ENCODE measurements at places on chromosomes 1 and 21.

- peak; percentile 28 for DNase-seq
Measured at GRCh38 chr1:8875216-8875861, 3.1 kb downstream of the ENO1 start.

GRCh38 chr1:60149251-60149650 lies 75.7 kb upstream of the C1orf87 start:
- DNase-seq = no peak

GRCh38 chr1:97254731-97255463 lies 533.3 kb downstream of the PTBP2 start:
- no peak for DNase-seq

- DNase-seq = no peak
Measured at GRCh38 chr1:223718850-223719249, 6.5 kb downstream of the CAPN2 start.

- DNase-seq = no peak
Measured at GRCh38 chr1:84208935-84209334, 64.9 kb downstream of the PRKACB start.

DNA sequence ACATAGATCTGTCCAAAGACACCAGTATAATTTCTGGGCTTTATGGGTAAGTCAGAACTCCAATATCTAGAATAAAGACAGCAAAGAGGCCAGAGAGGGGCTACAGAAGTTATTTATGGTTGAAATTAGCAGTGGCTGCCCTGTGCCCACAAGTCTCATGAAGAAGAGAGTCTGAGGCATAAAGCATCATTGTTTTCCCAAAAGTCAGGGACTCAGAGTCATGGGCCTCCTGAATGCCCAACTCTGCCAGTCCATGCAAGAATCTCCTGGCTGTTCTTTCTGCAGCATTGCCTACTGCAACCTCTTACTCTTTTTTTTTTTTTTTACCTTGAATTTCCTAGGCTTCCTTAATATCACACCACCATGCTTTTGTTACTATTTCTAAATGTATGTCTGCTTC lies 49.6 kb downstream of the PLPP3 start:
- DNase-seq = no peak

DNA sequence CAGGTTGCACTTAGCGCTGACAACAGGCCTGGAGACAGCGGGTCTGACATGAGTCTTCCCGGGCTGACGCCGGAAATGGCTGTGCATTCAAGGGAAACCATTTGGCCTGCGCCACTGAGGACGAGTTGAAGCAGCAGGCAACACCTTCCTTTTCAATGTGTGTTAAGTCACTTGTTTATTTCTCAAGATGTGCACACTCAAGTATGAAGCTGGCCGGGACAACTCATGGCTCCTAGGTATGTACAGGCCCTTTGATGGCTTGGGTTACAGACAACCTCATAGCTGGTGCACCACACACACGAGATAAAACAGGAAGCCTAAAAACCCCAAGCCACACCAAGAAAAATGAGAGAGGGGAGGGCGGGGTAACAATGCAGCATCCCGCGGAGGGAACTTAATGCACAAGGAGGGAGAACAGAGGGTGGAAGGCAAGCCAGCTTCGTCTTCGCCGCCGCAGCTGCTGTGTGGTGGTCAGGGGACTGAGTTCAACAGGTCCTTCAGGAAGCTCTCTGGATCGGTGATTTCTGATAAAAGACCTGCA lies 118.0 kb upstream of the IFFO2 start:
- no peak for DNase-seq

DNA sequence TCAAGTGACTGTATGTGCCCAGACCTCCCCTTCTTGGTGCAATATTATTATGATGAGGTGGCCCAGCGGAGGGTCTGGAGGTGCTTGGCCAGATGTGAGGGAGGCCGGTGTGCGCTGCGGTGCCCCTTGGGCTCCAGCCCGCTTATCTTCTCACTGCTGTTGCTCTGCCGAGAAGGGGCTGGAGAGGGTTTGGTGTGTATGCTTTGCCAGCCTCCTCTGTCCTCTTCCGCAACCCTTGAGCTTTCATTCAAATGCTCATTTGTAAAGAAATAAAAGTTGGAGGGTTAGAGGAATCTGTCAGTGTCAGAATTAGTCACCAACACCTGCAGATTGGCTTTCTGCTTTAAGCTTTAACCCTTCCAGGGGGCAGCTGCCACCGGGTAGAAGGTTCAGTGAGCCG lies 19.7 kb downstream of the RNF220 start:
- no peak for DNase-seq

DNA sequence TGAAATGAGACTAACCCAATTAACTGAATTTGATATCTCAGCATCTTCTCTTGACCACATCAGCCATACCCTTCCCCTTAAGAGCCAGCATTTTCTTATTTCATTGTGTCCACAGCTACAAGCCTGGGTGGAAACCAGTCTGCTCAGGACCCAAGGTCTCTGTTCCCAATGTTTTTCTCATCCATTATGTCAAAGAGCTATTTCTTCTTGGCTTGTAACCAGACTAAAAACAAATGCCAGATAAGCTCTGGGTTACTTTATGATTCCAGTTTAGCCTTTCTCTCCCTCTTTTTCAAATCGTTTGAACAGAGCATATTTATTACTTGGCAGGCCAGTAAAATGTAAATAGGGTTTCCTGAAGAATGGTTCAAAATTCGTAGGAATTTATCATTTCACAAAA lies 109.3 kb upstream of the SPATA6 start:
- no peak for DNase-seq

GRCh38 chr21:38807986-38808385 lies 2.3 kb downstream of the ETS2 start:
- DNase-seq = no peak

GRCh38 chr1:201493757-201494617 lies 12.9 kb downstream of the CSRP1 start:
- DNase-seq = no peak

- DNase-seq = no peak
Measured at GRCh38 chr1:221961532-221962292, 219.8 kb upstream of the DUSP10 start.

DNA sequence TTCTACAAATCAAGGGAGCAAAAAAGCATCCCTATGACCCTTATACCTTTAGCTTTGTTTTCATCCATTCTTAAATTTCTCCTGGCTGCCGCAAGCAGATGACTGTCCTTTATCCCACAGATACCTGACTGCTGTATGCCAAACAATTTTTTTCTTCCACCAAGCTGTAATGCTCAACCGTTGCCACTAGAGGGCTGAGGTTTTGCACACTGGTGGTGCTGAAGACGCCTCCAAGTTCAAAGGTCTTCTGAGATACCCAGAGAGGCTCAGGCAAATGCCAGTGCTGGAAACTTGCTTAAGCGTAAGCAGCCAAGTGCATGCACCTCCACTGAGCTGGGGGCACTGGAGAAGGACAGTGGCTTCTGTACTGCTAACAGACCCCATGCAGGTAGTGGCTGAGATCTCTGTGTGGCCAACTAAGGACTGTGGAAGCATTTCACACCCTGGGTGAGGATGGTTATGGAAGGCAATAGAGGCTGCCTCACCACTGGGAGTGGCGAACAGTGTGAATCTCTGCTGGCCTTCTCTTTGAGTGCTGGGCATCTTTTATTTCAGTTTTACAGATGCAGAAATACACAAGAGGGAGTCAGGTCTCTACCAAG lies 28.5 kb downstream of the CNIH3 start:
- DNase-seq = no peak

- no peak for DNase-seq
Measured at GRCh38 chr1:160665330-160666078, 18.7 kb upstream of the SLAMF1 start.

DNA sequence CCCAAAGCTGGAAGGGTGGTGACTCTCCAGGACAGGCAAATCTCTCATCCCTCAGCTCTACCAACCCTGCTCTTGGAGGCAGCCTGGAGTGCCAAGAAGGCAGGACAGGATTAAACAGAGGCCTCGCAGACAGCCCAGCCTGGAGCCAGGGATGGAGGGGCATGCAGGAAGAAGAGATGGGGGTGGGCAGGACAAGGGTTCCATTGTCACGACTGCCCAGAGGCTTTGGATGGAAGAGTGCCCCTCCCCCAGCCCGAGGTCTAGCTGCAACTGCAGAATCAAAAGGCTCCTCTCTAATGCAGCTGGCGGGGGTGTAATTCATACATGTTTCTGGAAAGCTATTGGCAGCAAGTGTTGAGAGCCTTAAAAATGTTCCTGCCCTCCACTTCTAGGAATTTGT lies 8.8 kb downstream of the RAB7B start:
- peak; percentile 70 for DNase-seq

DNA sequence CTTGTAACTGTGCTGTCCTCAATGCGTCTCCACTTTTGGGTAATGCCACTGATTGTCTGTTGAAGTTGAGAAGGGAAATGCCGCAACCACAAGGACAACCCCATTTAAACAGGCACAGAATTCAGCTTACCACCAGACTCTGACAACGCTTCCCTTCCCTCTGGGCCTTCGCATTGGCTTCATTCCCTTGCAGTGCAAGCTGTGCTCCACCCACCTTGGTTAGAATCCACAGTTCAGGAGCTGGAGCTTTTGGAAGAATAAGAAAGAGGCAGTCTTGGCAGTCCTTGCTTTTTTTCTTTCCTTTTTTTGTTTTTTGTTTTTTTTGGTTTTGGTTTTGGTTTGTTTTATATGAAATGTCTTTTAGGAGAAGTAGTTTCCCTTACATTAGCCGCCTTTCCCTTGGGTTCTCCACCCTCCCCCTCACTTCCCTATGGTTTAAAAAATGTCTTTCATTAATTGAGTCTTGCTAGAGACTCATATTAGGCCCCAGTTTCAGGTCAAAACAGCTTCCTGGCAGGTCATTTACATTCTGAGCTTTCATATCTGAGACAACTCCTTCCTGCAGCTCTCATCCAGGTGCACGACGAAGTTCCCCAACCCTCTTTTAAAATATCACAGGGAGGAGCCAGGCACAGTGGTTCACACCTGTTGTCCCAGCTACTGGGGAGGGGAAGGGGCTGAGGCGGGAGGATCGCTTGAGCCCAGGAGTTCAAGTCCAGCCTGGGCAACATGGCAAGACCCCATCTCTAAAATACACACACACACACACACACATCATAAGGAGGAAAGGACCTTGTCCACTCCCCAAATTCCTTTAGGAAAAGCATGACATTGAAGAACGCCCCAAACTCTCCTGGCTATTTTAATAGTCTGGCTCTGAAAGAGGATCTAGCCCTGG lies 20.7 kb upstream of the LAX1 start:
- no peak for DNase-seq

DNA sequence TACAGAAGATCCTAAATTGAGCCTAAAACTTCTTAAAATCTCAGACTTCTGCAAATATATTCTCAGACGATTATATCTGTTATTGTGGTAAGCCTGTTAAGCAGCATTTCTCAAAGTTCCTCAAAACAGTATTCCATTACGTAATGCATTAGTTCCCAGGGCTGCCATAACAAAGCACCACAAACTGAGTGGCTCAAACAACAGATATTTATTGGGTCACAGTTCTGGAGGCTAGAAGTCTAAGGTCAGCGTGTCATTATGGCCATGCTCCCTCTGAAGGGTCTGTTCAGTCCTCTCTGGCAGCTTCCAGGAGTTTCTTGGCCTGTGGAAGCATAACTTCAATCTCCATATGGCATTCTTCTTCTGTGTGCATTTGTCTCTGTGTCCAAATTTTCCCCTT lies 103.5 kb upstream of the ST6GALNAC5 start:
- DNase-seq = no peak

GRCh38 chr1:117347907-117348306 lies 19.3 kb upstream of the MAN1A2 start:
- no peak for DNase-seq

GRCh38 chr1:190439447-190439846 lies 38.2 kb downstream of the BRINP3 start:
- no peak for DNase-seq

- DNase-seq = no peak
Measured at GRCh38 chr1:53959664-53960250, 13.6 kb downstream of the LRRC42 start.

DNA sequence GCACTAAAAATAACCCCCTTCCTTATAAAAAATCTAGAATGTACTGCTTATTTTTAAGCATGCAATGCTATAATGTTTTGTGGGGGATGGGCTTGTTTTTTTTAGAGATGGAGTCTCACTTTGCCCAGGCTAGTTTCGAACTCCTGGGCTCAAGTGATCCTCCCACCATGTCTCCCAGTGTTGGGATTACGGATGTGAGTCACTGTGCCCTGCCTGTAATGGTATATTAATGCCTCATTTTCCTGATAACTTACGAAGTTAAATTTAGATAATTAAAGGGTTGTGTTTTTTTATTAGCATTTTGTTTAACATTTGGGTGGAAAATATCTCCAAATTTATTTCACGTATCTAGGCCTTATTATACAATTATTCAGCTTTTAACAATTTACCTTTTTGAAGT lies 6.5 kb downstream of the RNF11 start:
- DNase-seq = no peak

DNA sequence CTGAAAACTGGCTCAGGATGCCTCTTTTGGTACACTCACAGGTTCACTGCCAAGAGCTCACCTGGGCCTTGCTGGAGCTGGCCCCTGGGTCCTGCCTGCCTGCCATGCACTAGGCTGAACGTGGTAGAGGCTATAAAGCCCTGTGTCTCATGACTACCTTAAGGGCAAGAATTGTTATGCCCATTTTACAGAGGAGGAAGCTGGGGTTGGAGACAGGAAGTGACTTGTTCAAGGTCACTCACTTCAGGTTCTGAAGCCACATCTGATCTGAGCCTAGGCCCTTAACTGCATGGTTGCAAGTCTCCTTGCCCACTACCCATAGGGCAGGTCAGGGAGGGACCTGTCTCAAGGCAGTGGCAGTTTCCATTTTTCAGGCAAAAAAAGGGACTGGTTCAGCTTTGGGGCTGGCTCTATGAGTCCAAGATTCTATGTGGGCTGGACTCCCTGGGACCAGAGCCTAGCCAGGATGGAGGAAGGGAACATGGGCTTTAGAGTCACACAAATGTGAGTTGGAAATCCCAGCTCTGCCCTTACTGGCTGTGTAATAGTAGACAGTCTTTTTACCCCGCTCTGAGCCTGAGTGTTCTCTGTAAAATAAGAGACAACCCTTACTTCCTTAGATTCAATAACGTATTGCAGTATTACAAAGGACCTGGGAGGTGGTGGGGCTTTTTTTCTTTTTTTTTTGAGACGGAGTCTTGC lies 7.8 kb downstream of the STK40 start:
- DNase-seq = no peak

DNA sequence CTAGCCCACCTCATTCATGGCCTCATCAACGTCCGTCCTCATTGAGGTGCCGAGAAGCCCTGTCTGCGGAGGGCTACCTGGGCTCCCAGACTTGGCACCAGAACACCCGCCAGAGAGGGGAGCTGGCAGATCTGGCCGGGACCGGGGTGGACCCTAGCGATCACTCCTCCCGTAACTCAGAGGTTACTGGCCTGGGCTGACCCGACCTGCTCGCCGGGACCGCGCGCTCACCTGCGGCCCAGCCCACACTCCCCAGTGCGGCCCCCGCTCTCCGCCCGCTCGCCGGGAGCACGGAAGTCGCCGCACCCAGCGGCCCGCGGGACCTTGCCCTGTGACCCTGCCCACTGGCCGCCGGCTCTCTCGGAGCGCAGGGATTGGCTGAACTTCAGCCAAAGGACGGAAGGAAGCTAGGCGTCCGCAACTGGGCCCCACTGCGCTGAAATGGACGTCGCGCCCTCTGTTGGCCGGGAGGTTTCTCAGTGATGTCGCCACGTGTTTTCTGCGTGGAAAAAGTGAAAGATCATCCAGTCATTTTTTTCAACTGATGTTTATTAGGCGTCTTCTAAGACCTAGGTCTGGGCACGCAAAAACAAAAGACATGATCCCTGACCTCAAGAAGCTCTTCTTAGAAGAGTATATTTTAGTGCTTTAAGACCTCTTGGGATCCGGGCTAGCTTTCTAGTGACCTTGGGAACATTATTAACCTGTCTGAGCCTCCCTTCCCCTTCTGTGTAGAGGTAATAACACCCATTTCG lies at the start of gene SMIM12:
Gene SMIM12, minus strand, starts transcription at position 304 of the 755 bp plus-strand sequence. CDS start 3,772 bp downstream, outside the sequence.
- DNase-seq = peak; percentile 87

- DNase-seq = peak; percentile 61
Measured at GRCh38 chr1:156728599-156729462, at the start of gene ISG20L2. ISG20L2 (minus strand) TSS chr1:156728766; CDS start chr1:156727652, 1,114 bp downstream.

- DNase-seq = no peak
Measured at GRCh38 chr1:61090546-61091202, 8.3 kb downstream of the NFIA start.

Measured in substantia nigra (tissue), 51 donors.